Fibroblast of skin of left biceps (primary cell): ENCODE measurements at places on chromosomes 5 and 9.

DNA sequence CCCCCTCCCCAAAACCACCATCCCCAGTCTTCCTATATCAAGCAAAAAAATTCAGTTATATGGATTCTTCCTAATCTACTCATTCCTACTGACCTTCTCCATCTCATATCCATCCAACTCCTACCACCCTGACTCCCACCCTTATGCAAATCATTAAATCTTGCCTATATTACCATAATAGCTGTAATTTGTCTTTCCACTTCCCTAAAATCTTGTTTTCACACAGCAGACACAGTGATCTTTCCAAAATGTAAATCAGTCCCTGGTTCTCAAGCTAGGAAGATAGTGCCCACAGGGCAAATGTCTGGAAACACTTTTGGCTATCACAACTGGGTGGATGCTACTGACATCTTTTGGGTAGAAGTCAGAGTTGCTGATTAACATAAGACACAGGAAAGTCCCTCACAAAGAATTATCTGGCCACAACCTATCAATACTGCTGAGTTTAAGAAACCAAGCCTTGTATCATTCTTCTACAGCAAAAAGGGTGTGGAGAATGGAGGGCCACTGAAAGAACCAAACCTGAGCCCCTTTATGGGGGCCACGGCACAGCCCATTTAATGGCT lies 1.4 kb downstream of the SRA1 start:
- no peak for DNase-seq

DNA sequence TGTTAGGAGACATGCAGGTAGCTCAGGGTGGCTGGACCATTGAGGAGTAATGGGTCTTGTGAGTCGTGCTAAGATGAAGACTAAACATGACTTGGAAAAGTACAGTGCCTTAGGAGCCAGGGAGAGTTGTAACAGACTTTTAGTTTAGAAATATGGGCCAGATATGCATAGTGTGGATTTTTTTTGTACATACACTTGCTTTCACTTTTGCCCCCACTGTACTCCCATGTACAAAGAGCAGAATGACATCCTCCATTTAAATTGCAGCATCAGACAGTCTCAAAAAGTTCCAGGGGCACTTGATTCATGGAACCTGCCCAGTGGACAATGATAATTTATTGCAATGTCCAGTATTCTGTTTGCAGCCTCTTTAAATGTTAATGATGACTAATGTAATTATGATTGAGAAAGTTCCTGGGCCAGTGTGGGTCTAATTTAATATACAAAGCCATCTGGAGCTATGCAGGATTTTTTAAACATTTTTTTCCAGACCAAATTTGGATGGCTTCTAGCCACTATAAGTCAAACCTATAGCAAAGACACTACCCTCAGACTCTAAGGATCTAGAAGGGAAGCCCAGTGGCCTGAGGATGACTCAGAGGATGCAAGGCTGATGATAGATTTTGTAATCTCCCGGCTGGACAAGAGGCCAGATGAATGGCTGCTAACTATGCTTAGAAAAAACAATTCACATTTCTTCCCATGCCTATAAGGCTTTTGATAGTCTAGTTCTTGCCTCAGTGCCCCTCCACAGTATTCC lies 80.1 kb downstream of the TRPC7 start:
- no peak for DNase-seq

- DNase-seq: no peak
These were observed 24.7 kb upstream of the CETN3 start for GRCh38 chr5:90434116-90434714.

GRCh38 chr5:159805021-159805420 lies 111.3 kb upstream of the ADRA1B start:
- DNase-seq: no peak

- no peak for DNase-seq
These were observed 17.7 kb upstream of the FAM120AOS start for GRCh38 chr9:93471124-93471523.

DNA sequence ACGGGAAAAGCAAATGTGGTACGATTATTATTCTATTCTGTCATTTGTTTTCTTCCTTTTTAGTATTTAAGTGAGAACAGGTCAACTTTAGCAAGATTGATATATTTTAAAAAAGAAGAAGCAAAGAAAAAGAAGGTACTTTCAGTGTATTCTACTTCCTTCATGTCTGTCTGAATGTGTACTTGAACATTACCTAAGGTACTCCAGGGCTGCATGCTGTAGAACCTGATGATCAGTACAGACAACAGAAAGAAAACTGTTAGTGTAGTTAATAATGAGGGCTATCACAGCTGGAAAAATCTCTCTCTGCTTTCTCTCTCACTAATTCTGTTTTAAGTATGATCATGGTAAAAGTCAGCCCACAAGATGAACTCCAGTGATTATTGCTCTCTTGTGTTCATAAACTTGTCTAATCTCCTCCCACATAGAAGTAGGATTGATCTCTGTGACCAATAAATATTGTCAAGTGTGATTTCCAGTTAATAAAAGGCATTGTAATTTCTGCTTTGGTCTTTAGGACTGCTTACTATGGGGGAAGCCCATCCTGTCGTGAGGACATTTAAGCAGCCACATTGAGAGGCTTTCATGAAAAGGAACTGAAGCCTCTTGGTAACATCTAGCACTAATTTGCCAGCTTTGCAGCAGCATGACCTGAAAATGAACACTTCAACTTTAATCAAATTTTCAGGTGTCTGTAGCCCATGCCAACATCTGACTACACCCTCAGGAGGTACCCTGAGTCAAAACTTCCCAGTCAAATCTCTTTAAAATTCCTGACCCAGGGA lies 864.0 kb upstream of the ACO1 start:
- DNase-seq: no peak

GRCh38 chr5:28714907-28715698 lies 1676.7 kb upstream of the CDH9 start:
- DNase-seq: no peak

DNA sequence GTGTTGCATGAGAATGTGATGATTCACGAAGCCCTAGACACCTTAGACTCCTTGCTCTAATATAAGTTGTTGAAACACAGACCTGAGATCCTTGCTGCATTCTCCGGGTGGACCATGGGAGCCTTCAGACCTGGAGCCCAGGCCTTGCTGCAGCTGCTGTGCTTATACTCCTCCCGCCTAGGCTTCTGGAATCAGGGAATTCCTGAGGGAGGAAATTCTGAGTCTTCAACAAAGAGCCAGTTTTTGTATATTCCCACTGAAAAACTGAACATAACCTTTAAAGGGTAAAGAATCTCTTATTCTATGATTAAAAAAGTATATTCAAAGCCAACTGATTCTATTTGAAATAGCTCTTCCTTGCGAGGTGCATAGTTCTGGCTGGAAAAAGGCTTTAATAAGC lies 245.1 kb upstream of the ELAVL2 start:
- no peak for DNase-seq

GRCh38 chr9:21994556-21995005 lies at the start of gene CDKN2B-AS1:
TSS of gene CDKN2B-AS1 (plus strand) at chr9:21994791.
- DNase-seq: no peak

GRCh38 chr5:157390551-157391297 lies 69.3 kb upstream of the NIPAL4 start:
- DNase-seq: no peak

DNA sequence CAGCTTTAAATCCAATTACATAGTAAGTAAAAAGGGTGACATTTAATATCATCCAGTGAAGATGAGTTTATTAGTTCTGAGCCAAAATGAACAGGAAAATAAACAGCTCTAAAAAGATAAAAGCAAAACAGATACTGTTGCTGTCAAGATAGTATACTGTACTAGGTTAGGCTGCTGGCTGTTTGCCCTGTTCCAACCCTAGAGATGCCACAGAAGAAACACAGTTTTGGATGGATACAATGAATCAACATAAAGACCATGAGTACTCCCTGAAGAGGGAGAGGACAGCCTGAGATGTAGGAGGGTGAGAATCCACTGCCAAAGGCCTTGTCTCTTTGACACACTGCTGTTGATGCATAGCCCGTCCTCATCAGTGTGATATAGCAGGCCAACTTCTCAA lies 1302.7 kb downstream of the EFNA5 start:
- no peak for DNase-seq

- DNase-seq: no peak
These were observed 174.5 kb upstream of the KLF9 start for GRCh38 chr9:70588999-70589398.

DNA sequence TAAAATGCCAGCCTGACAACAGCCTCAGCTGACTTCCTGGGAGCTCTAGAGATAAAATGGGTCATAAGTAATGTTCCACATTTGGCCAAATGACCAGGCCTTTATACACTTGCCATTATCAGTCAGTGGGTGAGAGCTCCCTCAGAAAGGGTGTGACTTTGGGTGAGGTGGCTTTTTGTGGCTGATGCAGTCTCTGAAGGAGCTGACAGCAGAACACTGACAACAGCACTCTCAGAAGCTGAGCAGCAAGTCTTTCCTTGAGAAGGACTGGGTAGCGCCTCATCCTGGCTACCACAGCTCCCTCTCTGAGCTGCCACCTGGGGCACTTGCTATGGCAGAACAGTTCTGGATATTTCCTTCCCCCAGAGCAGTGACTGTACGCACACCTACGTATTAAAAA lies 22.0 kb upstream of the GNAQ start:
- DNase-seq: no peak

GRCh38 chr5:95956021-95956899 lies 5.4 kb downstream of the ELL2 start:
- peak; percentile 49 for DNase-seq

DNA sequence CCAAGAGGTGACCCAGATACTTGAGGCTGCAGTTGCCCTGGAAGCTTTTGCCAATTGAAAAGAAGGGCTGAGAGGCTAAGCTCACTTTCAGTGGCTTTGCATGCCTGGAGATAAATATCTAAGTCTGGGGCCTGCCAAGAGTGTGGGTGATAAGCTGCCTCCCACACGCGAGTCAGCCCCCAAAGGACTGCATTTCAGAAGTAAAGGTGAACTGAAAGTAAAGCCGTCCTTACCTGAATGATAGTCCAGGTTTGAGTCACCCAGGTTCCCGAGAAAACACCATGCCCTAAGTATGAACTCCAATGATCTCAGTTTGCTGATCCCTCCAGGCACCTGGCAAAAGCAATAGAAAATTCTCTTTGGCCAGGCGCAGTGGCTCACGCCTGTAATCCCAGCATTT lies 22.5 kb upstream of the N4BP3 start:
- DNase-seq: no peak

DNA sequence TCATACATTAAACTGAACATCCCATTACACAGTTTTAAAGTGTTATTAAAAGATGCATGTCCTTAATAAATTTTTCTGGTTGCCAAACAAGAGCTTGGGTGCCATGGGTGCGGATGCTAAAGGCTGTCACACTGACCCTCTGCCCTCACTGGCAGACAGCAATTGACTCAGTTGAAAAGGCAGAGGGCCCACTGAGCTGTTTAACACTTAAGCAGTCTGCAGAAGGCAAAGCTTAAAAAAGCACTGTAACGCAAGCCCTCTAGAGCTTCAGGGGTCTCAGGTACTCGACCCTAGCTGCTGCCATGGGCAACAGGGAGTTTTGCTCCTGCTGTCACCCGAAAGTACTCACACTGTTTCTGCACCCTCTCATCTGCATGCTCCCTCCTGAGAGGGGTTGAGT lies 726.4 kb upstream of the TYRP1 start:
- no peak for DNase-seq

DNA sequence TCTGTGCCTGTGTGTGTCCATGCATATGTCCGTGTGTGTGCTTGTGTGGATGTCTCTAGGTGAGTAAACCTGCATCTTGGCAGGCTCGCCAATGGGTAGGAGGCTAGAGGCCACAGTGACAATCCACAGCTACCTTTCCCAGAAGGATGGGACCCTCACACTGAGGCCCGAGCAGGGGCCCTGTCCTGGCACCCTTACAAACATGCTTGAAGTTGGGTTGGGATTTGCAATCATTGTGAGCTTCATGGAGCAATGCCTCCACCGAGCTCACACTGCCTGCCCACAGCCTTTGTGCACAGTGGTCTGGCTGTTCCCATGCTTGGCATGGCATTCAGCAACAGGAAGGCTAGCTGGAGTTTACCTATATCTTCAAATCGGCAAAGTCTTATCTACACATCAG lies 311.1 kb upstream of the IRX1 start:
- DNase-seq: no peak

- peak; percentile 47 for DNase-seq
These were observed 508.3 kb downstream of the EBF1 start for GRCh38 chr5:158591301-158591863.

DNA sequence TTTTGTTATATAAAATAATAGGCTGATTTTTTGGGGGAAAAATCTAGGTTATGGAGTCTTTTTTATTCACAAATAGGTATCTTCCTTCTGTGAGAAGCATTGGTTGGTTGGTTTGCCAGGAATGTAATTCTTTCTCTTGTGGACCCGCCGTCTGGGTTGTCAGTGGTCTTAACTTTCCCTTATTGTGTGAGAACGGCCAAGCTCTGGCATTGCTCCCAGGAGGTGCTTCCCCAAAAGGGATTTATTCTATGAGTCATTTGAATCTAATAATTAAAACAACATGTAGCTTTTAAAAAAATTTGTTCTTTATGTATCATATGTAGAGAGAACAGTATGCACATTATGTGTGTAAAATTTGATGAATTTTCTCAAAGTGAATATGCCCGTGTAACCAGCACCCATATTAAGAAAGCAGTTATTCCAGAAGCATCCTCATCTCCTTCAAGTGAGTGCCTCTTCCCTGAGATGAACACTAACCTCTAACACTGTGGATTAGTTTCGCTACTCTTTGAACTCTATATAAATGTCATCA lies 114.4 kb downstream of the MAST4 start:
- DNase-seq: peak; percentile 76

DNA sequence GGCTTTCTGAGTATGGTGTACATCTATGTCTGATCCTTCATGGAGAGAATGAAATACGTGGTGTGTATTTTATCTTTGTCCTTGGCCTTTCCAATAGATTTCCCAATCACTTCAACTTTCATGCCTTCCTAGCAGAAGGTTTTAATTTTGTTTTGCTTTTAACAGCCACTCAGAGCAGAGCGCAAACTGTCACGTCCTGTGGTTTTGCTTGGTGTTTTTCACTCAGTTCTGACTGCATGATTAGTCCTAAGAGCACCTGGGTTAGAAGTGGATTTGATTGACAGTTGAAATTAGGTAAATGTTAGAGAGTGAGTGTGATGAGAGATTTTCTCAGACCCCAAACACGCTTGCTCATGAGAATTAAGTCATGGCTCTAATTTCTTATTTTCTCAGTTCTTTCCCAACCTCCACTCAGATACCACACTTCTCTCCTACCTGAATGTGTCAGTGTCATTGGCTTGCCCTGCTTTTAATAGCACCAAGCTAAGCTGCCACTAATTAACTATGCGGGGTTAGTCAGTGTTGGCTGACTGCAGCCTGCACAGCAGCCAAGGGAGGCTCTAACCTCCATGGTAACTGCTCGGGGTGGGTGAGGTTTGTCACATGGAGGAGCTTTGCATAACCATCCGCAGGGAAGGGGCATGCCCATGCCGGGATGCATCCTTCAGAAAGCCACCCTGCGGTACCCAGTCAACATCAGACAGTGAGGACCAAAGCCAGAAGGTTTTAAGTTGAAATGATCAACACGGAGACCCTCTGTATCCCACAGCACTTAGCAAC lies 173.4 kb downstream of the NR3C1 start:
- peak; percentile 64 for DNase-seq

- peak; percentile 30 for DNase-seq
These were observed 62.0 kb downstream of the ANKH start for GRCh38 chr5:14809369-14810155.
